ENCODE measurements at places on chromosomes 1 and 21.

DNA sequence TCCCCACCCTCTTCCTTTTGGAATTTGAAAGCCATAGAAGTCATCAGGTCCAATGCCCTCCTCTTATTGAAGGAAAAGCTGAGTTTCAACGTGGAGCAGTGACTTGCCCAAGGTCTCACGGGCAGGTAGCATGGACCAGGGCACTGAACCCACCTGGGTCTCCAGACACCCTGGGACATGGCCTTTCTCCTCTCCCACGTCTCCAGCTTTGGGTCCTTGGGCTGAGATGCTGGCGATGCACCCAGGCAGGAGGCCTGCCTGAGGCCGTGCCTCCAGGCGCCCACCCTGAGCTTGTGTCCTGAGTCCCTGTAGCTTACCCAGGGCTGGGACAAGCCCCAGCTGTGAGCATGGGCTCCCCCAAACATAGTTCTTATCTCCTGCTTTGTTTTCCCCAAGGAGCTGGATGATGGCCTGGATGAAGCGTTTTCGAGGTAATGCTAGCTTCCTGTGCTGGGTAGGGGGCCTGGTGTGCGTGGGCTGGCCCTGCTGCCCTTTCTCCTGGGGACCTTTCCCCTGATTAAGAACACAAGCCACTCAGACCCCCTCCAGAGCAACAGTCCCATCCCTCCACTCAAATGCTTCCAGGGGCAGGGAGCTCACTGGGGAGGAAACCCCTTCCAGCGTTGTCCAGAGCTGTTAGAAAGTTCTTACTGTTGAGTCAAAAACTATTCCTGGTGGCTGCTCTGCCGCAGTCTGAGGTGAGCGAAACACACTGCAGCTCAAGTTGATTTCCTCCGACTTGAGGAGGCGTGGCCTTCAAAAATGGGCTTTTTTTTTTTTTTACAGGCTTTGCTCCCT, 21.6 kb downstream of the LDLRAP1 start:
- DNase-seq = no peak

DNA sequence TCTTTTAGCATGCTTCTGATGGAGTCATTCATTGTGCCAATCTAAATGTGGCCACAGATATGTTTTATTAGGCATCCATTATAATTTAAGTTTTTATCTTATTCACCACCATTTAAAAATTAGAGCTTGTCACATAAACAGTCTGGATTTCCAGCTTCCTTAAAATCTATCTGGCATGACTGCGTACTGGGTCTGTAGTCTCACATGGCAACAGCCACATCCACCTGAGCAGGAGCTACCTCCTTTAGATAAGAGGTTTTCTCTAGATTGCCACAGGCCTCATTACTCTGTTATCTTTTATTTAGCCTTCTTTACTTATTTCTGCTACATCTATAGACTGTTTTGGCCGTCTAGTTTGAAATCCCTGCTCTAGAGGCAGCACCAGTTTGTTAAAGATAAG, 29.1 kb downstream of the B3GALT2 start:
- DNase-seq = no peak

- DNase-seq = peak; percentile 82
Measured at GRCh38 chr1:116817582-116818064, 63.4 kb downstream of the CD2 start.

GRCh38 chr21:41374867-41375533, 13.2 kb downstream of the MX2 start:
- DNase-seq = no peak

DNA sequence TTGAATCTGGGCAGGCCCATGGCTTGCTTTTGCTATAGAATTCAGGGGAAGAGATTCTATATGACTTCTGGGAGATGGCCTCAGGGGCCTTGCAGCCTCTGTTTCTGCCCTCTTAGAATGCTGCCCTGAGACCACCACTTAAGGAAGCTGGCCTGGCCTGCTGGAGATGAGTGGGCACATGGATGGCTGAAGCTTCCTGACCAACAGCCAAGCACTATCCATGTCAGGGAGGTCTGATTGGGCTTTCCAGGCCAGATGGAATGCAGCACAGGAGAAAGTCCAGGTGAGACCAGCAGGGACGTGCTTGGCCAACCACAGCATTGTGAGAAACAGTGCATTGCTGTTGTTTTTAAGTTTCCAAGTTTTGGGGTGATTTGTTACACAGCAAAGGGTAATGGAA, 308.1 kb downstream of the PTPRU start:
- DNase-seq = no peak

GRCh38 chr1:2801046-2801445, 447 bp downstream of the TTC34 start:
- no peak for DNase-seq

All from T-helper 1 cell (primary cell).